Forelimb muscle (tissue), 1 donor: ENCODE measurements at places on chromosomes 4 and X. TPM values are rescaled to one million over a fixed set of nuclear protein-coding genes. Genes with fewer than 3 reads are reported as not detected.

- DNase-seq = no peak
Measured at GRCh38 chrX:71098302-71098701, 2.7 kb downstream of the FOXO4 start.

GRCh38 chrX:54043056-54043455 lies 1.2 kb downstream of the PHF8 start:
- no peak for DNase-seq

DNA sequence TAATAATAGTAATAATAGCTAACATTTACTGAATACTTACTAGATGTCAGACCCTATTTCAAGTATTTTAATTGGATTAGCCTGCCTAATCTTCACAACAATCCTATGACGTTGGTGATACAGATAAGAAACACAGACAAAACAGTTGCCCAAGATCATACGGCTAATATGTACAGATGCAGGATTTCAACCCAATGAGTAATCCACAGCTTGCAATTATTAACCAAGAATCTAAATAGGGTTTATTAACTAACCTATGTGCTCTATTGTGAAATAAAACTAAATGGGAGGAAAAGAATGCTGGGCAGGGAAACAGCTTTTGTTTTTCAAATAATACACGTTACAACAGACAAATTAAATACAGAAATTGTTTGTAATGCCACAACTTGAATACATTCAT lies 23.4 kb downstream of the FBXO8 start:
- no peak for DNase-seq

DNA sequence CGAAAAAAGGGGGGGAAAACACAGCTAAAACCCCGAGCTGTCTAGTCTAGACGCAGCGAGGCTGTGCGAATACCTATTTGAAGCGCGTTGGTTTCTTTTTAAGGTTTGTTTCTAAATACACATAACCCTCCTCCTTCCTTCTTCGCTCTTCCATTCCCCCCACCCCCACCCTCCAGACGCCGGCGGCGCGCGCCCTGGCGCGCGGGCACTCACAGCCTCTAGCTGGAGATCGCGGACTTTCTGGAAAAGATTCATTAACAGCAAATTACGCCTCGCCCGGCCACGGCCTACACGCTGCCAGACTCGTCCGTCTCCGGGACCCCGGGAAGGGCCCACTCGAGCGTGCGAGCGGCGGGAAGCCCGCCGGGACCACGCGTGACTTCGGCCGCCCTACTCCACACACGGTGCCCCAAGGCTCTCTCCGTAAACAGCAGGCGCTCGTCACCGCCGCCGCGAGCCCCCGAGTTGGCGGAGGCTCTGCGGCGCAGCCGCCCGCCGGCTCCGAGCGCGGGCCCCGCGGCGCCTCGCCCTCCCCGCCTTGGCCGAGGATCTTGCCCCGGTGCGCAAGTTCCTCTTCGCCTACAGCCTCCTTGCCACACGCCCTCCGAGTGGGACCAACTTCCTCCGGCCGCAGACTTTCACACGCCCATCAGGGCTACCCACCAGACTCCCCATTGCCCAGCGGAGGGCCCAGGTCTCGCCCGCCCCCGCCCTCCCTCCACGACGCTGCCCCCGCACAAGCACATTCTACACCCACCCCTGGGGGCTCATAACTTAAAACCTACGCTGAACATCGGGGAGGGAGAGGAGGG lies 2.0 kb downstream of the BCOR start:
- no peak for DNase-seq

The TLR1 gene
- 1.9 TPM for polyA plus RNA-seq

The PI4K2B gene
- polyA plus RNA-seq = 8.4 TPM

DNA sequence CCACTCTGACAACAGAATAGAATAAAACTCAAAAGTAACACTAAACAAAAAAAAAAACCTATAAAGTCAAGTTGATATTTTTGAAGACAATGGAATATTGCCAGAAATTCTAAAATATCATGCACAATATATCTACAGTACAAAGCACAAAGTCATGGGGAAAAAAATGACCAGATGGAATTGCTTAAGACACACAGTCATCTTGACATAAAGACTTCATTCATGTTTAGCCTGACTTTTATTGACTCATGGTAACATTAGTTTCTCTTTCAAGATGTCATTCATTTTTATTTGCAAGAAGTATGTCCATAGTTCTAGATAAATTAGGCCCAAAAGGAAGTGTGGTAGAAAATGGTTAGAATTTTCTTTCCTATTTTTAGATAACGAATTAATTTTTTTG lies 259.1 kb downstream of the CAMK2D start:
- no peak for DNase-seq

DNA sequence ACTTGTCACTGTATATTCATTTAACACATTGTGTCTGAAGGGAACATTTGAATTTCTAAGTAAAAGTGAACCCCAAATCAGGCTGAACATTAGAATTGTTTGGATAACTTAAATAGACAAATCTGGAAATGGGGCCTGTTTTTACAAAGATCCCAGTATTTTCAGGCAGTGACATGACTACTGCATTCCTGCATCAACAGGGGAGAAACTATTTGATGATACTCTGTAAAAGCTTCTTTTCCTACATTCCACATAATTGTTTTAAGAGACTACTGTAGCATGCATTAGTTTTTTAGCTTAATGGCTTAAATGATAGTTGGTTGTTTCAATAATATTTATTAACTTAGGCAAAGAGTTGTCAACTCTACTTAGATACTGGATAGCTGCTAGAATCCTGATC lies 127.0 kb downstream of the PDS5A start:
- DNase-seq = no peak

The MGARP gene
- 0.28 TPM for polyA plus RNA-seq

- DNase-seq = no peak
Measured at GRCh38 chrX:18294893-18295292, 59.6 kb downstream of the SCML2 start.

DNA sequence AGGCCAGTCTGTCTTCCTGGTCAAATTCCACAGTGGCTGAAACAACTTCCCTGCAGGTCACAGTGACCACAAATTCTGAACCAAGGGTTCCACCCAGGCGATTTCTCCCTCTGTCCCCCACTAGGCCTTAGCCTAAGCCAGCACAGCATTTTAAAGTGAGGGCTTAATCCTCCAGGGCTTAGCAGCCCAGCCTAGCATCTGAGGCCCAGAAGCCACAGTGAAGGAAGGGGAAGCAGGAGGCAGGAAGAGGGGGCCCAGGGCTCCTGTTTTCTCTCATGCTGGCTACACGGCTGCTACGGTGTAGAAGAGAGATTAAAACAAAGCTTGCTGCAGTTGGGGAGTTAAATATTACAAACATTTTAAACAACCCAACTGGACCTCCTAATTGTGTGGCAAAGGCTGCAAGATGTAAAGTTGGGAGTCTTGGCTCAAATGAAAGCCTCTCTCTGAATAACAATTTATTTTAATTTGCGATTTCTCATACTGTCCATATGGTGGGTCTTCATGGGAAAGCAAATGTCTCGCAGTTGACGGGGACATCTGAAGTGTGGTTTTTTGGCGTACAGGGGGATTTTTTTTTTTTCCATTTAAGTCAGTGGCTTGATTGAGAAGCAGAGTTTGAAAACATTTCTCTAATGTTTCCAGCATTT lies 170.8 kb upstream of the RAI2 start:
- no peak for DNase-seq

- DNase-seq = no peak
Measured at GRCh38 chrX:48498374-48498809, 10.4 kb upstream of the PORCN start.

- peak; percentile 60 for DNase-seq
Measured at GRCh38 chrX:48021026-48021900, 14.5 kb downstream of the SPACA5 start.
